Stimulated activated CD4-positive, alpha-beta T cell treated with anti-CD3 and anti-CD28 coated beads, Interleukin-2, amount 100 ng/mL, for 24 hours (primary cell): ENCODE measurements at places on chromosomes 6 and 20.

DNA sequence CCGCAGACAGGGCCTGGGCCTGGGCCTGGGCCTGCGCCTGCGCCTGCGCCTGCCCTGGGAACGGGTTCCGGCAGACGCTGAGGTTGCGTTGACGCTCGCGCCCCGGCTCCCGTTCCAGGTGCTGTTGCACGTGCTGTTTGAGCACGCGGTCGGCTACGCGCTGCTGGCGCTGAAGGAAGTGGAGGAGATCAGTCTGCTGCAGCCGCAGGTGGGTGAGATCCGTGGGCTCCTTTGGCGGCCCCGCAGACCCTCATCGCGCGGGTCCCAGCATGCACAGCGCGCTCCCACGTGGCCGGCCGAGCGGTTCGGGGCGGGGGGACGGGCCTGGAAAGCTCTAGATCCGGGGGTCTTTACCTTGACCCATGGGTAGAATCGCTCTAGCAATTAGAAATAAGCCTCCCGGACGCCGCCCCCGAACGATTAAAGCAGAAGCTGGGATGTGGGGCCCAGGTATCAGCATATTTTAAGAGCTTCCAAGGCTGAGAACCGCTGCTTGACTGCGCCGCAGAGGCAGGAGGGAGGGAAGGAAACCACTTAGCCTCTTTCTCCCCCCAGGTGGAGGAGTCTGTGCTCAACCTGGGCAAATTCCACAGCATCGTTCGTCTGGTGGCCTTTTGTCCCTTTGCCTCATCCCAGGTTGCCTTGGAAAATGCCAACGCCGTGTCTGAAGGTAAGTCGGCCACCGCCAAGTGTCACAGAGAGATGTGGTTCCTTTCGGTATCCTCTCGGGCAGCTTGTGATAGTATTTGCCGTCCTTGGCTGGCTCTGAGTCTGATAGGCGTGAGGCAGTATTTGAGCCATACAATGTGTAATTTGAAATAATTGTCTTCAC, 508 bp downstream of the NOP56 start:
- peak; percentile 59 for DNase-seq

- no peak for DNase-seq
Measured at GRCh38 chr6:1747003-1747402, 137.3 kb downstream of the FOXC1 start.

DNA sequence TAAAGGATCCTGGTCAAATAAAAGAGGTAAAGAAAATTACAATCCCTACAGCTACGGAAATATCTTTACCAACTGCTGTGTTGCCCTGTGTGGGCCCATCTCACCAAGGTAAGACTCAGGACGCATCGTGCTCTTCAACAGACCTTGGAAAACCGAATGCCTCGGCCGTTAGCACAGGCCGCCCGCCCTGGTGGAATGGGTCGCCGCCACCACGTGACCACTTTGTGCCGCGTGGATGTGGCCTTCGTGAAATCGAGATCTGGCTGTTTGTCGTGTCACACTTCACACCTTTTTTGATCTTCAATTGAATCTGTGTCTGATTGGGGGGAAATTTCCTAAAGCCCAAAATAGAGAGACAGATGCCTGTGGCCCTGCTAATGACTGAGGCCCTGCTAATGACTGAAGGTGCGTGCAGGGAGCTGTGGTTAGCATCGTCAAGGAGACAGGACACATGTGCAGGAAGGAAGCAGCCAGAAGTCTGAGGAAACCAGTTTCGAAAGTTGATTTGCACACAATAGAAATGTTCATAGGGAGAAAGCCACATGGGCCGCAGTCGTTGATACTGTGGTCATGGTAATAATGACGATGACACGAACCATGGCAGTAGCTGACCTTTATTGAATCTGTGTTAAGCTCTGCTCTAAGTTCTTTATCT, 175.7 kb upstream of the SNX9 start:
- no peak for DNase-seq

DNA sequence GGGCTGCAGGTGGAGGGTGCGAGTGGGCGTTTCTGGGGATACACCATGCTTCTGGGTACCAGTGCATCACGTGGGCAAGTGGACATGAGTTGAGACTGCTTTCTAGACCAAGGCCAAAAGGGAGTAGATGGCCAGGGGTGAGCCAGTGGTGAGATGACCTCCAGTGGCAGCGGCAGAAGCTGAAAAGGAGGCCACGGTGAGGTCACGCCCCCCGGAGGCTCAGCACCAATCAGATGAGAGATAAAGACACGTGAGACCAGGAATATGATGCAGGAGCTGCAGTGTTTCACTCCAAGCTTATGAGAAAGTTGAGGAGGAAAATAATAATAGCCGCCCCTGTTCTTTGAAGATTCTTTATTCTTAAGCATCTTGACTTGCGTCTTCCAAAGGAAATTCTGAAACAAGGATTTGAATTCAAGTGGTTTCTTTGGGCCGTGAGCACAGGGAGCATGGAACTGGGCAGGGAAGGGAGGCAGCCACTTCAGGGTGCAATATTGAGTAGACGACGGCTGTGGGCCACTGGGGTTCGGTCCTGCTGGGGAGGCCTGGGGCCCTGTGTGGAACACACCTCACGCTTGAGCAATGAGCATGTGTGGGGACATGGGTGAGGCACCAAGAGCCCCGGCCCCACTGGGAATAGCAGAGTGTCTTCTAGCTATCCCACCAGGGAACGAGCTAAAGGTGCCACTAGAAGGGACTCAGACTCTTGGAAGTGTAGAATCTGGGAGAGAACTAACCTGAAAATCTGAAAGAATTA, 156.7 kb upstream of the LRFN2 start:
- no peak for DNase-seq

GRCh38 chr6:142336787-142337186, 35.0 kb downstream of the ADGRG6 start:
- DNase-seq: no peak

DNA sequence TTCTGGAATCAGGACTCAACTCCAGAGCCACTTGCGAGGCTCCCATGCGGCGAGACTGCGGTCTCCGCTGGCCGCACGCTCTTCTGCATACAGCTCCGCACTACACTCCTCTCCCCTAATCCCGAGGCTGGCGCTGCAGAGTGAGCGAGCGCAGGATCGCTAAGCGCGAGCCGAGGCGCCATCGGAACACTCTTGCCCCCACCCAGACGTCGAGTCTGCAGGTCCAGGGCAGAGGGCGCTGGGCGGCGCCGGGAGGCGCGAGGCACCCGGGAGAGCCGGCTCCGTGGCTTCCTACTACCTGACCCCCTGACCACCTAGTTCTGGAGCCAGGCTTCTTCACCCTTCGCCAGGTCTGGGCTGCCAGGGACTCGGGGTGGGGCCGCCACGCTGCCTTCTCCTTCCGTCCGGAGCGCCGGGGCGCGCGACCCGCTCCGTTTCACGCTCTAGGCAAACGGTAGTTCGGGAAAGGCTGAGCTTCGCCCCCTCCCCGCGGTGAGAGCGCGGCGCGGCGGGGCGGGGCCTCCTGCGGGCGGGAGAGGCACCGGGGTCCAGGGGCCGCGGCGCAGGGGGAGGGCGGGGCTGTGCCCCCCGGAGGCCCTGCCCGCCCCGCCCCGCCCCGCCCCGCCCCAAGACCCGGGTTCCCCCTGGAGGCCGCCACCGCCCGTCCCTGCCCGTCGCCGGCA, 5.4 kb upstream of the TUBB2A start:
- peak; percentile 62 for DNase-seq

- no peak for DNase-seq
Measured at GRCh38 chr6:24721461-24722215, 2.7 kb upstream of the C6orf62 start.

- no peak for DNase-seq
Measured at GRCh38 chr6:125926711-125927110, 29.9 kb upstream of the HINT3 start.

DNA sequence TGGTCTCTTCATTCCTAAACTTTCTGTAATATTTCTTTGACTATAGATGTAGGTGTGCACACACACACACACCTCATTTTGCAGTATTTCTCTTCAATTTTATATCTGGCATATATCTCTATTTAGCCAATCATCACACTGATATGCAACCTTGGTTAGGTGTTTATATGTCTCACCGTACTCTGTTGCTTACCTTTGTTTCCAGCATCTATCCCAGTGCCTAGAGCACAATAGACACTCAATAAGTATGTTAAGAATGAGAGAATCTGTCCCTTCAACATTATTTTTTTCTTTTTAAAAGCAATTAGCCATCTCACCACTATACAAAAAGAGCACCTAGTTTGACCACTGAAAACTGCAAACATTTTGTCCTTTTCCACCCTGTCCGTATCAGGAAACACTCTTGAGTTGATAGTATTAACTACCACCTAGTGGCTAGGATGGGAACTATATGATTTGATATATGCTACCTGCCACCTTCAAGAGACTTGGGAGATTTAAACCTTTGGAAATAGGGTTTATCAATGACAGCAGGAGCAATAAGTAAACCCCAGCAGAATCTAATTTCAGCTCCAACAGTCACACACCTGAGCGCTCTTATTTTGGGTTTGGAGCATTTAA, 48.7 kb upstream of the RSPO3 start:
- DNase-seq: no peak

- no peak for DNase-seq
Measured at GRCh38 chr6:159887761-159888160, 3.0 kb upstream of the MAS1 start.

GRCh38 chr6:72930556-72931132, 294.7 kb downstream of the KHDC1L start:
- no peak for DNase-seq

- no peak for DNase-seq
Measured at GRCh38 chr20:35742741-35743523, 872 bp upstream of the RBM39 start.

DNA sequence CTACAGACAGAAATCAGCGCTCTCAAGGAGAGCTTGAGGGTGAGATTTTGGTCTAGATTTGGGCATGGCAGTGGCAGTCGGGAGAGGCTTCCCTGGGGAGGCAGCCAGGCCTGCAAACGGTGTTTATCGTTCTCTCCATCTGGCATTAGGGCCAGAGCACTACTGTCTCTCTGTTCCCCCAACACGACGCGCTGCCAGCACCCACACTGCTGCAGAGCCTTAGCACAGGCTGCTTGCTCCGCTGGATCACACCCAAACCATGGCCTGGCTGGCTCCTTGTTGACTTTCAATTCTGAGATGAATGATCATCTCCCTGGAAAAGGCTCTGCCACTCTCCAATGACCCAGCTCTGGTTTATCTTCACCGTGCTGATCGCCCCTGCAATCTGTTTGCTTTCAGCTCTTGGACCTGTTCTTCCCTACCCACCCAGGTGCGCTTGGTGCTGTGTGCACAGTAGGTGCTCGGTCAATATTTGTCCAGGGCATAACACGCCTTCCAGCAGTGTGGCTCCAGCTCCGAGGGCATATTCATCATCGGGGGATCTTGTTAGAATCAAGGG, 106.1 kb downstream of the TFAP2C start:
- DNase-seq: no peak

DNA sequence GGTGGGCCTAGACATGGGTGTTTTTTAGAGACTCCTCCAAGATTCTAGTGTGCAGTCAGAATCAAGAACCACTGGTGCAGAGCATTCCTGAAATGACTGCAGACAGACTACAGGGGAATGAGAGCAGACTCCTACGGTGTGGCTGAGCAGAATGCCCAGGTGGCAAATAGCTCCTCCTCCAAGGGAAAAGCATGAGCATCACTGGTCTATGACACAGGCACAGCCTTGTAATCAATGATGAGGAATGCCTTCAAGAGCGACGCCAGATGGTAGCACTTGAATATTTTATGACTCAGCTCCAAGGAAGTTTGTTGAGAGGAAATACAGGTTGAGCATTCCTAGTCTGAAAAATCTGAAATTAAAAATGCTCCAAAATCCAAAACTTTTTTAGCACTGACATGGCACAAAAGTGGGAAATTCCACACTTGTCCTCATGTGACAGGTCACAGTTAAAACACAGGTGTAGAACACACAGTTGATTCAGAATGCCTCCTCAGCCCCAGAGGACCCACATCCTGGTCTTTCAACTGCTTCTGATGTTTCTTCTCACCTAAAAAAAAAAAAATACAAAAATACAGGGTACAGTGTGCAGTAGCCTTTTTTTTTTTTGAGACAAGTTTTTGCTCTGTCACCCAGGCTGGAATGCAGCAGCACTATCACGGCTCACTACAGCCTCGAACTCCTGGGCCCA, 10.6 kb upstream of the FAM8A1 start:
- no peak for DNase-seq

DNA sequence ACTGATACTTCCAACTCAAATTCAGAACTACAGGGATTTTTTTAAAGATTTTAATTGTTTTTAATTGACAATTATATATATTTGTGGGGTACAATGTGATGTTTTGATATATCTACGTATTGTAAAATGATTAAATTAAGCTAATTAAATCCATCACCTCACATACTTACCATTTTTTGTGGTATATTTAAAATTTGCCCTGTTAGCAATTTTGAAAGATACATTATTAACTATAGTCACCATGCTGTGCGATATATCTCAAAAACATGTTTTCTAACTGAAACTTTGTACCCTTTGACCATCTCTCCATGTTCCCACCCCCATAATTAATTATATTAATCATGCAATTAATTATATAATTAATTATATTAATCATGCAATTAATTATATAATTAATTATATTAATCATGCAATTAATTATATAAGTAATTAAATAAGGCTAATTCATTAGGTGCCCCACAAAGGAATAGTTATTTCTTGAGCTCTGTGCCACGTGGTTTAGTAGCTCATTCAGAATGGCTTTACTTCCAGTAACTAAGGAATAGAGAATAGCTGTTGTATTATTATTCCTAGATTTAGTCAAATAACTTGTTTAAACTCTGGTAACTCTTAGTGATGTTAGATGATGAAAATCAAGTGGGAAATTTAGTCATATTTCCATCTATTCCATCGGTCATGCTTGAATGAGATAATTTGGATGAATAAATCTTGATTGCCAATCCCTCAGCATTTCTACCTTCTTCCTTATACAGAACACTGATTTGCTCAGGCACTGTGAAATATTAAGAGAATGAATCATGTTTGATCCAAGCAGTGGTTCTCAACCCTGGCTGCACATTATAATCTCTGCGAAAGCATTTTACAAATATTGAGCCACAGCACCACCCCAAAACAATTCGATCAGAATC, 25.1 kb downstream of the LOC128125822 start:
- DNase-seq: no peak

GRCh38 chr6:150981095-150981494, 115.6 kb downstream of the MTHFD1L start:
- no peak for DNase-seq

- DNase-seq: no peak
Measured at GRCh38 chr6:5102267-5102970, 17.3 kb downstream of the PPP1R3G start.

- DNase-seq: no peak
Measured at GRCh38 chr20:47544240-47544639, 42.6 kb downstream of the NCOA3 start.

DNA sequence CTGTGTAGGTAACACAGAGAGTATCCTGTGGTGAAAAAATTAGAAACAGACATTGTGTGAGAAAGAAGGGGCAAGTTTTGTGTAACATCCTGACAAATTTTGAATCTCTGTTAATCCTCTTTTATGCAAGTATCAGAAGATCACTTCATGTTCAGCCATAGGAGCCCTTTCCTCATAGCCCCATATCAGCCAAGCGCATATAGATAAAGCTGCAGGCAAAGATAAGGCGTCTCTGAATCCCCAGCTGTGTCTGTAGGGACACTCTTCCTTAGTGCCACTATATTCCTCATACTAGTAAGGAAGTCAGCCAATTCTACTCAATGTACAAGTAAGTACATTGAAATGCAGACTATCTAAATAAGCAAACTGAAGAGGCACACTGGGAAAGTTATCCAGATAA, 22.3 kb downstream of the HTR1E start:
- DNase-seq: no peak
